Fibroblast of the conjunctiva (primary cell): ENCODE measurements at places on chromosomes 2 and 18.

GRCh38 chr2:150427298-150427697 lies 60.2 kb downstream of the RND3 start:
- no peak for DNase-seq

DNA sequence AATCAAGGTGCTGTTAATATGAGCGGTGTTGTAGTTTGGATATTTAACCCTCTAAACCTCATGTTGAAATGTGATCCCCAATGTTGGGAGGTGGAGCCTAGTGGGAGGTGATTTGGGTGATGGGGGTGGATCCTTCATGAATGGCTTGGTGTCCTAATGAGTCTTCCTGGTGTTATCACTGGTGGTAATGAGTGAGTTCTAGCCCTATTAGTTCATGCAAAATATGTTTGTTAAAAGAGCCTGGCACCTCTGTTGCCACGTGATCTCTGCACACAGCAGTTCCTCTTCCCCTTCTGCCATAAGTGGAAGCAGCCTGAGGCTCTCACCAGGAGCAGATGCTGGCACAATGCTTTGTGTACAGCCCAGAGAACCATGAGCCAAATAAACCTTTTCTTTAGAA lies 158.4 kb downstream of the FMNL2 start:
- DNase-seq, result no peak

DNA sequence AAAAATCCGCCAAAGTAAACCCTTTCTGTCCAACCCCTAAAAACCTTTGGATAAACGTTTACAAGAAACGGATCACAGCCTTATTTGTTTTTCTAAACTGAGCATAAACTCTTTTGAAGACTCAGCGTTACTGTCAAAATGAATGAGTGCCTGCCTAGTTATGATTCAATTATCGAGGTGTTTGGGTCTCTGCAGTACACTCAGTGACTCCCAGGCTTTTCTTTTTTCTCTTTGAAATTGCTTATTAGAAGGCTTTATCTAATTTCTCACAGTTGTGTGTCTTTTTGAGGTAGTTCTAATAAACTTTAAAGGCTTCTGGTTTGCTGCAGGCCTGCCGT lies 663 bp downstream of the RHBDD1 start:
- DNase-seq, result no peak

DNA sequence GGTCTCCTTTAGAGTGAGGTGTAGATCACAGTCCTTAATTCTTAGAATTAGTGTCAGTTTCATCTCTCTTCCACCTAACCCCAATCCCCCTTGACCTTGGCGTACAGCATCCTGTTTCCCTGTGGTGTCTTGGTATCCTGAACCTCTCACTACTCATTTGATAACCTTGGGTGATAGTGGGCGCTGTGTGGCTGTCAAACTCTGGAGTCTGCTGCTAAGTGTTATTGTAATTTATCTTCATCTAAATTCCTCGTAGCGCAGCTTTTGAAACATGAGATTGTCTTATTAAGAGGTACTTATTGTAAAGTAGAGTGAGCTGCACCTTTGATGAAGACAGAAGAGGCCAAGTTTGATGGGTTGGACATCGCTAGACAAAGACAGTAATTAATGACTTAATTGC lies 222.6 kb upstream of the SPRED2 start:
- no peak for DNase-seq

GRCh38 chr2:229159405-229159804 lies 111.7 kb downstream of the PID1 start:
- no peak for DNase-seq

DNA sequence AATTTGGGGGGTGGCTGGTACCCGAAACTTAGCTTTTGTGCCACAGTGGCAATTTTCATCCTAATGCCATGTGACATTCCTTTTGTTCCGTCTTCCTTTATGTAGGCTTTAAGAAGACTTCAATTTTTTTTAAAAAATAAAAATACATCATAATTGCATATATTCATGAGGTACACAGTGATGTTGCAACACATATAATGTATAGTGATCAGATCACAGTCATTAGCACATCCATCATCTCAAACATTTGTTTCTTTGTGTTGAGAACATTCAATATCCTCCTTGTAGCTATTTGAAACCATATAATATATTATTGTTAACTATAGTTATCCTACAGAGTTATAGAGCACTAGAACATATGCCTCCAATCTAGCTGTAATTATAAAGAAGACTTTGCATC lies 6.0 kb upstream of the CLIP4 start:
- no peak for DNase-seq

DNA sequence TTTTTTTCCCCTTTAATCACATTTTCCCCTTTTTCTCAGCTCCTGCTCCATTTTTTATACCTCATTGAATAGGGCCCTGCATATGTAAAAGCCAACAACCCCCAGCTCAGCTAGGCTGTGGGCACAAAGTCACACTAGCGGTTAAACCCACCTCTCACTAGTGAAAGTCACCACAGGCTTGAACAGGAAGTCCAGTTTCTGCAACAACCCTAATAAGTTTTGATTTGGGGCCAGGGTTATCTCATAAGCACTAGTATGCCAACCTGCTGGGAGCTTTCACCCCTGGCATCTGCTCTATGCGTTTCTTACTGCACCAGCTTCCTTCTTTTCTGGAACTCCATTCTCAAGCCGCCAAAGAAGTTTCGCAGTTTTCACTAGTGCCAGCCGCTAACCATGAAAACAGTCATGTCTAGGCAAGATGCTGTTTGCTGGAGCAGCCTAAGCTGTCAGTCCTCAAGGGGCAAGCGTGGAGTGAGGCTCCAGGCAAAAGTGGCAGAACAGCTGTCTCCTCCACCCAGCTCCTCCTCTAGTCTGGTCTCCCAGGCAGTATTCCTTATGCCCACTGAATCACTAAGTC lies 197.0 kb upstream of the MEIS1 start:
- DNase-seq, result no peak

DNA sequence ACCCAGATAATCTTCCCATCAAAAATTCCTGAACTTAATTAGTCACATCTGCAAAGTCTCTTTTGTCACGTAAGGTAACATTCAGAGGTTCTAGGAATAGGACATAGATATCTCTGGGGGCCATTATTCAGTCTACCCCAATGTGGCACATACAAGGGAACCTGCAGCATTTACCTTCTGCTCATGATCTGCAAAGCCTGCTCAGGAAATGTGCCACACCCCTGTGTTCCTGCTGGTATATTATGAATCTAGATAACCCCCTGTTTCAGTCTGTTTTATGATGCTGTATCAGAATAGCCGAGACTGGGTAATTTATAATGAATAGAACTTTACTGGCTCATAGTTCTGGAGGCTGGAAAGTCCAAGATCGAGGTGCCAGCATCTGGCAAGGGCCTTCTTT lies 103.5 kb downstream of the ARL4C start:
- DNase-seq, result no peak

DNA sequence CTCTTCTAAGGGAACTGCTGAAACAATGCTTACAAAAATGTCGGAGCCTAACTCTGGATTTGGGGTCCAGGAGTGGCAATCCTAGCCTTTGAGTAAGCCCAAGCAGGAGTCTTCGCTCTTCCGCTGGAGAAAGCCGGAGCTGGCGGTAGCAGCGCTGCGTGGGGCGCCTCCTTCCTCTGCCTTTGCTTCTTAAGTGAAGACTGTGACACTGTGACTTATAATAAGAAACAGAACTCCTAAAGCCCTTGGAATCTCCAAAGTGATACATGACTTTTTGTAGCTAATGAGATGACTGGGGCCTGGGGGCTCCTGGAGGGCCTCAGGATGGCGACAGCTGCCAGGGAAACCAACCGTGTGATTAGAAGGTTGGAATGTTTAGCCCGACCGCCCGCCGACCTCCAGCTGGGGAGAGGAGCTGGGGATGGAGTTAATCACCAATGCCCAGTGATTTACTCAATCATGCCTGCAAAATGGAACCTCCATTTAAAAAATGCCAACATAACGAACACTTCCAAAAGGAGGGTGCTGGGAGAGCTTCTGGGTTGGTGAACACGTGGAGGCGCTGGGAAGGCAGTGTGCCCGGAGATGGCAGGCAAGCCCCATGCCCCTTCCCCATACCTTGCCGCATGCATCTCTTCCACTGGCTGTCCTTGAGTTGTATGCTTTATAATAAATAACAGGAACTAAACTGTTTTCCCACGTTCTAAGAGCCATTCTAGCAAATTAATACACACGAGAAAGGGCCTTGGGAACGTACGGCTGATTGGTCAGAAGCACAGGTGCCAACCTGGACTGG lies 29.0 kb upstream of the MAL start:
- no peak for DNase-seq

- no peak for DNase-seq
These were observed 65.7 kb upstream of the RTN4 start for GRCh38 chr2:55115761-55116597.

- no peak for DNase-seq
These were observed 166.7 kb downstream of the NRXN1 start for GRCh38 chr2:50865235-50865634.

DNA sequence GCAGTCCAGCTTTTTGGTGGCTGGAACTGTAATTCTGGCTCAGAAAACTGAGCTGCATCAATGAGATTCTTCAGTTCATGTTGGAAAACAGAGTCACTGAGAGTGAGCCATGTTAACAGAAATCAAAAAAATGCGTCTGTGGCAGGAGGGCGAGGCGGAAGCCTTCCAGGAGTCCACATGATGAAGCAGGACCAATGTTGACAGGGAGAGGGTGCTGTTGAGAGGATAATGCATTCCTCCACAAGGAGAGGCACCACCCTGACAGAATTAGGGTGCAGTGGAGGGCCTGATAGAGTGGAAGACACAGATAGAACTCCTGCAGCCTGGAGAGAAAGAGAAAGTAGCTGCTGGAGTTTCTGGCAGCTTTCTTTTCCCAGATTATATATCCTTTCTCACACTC lies 111.5 kb downstream of the MGAT5 start:
- no peak for DNase-seq

- DNase-seq, result no peak
These were observed 9.5 kb downstream of the GYPC start for GRCh38 chr2:126665483-126665882.

DNA sequence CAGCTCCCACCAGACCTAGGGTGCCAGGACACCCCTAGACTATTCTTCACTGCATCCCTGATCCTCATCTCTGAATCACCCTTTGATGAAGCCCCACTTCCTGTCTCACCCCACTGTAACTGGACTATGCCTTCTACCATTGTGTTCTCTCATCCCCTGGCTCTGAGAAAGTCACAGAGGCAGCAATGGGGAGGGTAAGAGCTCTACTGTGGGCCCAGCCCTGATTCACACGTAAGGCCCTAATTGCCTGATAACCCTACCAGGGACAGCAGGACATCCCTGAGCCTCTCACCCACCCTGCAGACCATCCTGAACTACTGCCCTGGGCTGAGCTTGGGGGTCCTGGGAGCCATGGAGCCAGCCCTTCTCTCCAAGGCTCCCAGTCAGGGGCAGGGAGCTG lies 1.5 kb upstream of the PROM2 start:
- DNase-seq, result no peak

DNA sequence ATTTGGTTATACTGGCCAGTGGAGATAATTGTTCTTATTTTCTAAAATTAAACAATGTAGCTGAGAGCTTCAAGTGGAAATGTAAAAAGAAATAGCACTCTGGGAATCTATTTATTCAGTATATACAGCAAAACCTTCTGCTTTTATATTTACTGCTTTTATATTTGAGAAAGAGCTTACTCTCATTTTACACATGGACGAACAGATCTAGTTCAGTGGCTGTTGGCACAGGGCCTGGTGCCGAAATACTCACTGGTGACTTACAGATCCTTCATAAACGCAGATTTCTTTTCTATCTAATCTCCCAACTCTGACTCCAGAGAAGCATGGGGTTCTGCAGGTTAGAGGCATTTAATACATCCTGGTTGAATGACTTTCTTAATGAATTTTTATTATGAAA lies 266.2 kb downstream of the ASXL3 start:
- DNase-seq, result no peak

- peak; percentile 68 for DNase-seq
These were observed 421 bp upstream of the NAB1 start for GRCh38 chr2:190648289-190649034.

GRCh38 chr2:195575879-195576401 lies 81.1 kb upstream of the SLC39A10 start:
- DNase-seq, result peak; percentile 66

DNA sequence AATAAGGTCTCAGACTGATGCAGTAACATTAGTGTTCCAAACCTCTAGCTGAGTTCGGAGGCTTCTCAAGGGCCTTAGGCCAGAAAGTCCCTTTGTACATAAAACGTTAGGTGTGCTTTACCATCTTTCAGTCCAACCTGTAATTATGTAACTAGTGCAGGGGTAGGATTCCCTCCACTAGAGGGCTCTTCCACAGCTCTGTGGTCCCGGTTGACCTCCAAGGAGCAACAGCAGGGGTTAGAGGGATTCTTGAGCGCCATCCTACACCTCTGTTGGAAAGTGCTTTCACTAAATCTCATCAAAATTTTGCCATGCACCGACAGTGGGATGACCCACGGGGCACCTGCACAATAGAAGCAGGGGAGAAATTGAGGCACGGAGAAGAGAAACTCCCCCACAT lies 155.8 kb upstream of the LRP1B start:
- DNase-seq, result no peak

- no peak for DNase-seq
These were observed 292.6 kb downstream of the FSIP2 start for GRCh38 chr2:186031229-186031628.

DNA sequence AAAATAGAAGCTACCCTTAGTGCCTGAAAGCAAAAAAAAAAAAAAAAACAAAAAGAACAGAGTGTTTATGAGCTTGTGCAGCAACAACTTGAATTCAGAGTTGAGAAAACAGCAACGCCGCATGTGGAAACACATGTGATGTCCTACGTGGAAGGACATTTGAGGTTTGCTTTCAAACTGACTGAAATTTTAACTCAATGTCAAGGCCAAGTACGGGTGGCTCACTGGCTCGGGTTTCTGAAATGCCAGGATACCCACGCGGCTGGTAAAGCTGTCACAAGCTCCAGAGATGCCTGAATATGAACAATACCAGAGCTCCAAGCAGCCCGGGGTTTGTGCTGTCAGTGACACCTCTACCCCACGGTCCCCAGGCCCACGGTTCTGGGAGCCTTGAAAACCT lies 72.2 kb upstream of the THOC1 start:
- no peak for DNase-seq

- DNase-seq, result no peak
These were observed 114.7 kb downstream of the CSRNP3 start for GRCh38 chr2:165584126-165584654.

- no peak for DNase-seq
These were observed 404.8 kb downstream of the CDH2 start for GRCh38 chr18:27772081-27772480.

DNA sequence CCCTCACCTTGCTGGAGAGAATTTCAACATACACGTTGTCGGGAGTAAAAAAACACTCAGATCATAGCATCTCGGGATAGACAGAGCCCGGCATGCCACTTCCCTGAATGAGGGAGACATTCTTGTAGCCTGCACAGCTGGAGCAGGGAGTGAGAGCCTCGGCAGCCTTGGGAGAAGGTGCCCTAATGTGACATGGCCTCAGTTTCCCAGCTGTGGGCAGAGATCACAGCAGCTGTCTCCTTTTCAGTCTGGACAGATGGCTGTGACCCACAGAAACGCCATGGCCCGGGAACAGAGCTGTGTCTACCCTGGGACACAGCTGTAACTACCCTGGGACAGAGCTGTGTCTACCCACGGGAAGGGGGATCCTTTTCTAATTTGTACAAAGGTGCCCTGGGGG lies 55.9 kb downstream of the HS1BP3 start:
- no peak for DNase-seq
